Activated CD4-positive, CD25-positive, alpha-beta regulatory T cell treated with anti-CD3 and anti-CD28 coated beads, Interleukin-2, amount 50 U/mL, for 24 hours (primary cell): ENCODE measurements at places on chromosomes 12 and 14.

- no peak for ATAC-seq
These were observed 2.6 kb upstream of the PPP1R1A start for GRCh38 chr12:54590978-54591591.

GRCh38 chr14:68819260-68819691 is 26.4 kb upstream of the ZFP36L1 start:
- ATAC-seq = peak; percentile 17

DNA sequence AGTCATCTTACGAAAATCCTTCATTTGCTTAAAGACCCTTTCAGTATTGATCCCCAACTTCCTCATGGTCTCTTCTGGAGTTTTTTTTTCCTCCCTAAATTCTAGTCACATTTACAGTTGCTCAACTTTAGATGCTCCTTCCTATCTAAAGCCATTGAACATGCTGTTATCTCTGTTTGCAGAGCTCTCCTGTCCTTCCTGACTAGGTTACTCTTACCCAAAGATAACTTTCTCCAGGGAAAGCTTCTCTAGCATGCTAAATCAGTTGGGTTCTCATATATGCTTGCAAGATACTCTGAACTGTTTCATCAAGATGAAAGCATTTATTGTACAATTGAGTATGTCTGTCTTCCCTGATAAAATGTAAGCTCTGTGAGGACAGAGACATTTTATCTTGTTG is 1.8 kb upstream of the RAB21 start:
- ATAC-seq = no peak

- no peak for ATAC-seq
These were observed 52.8 kb upstream of the EGLN3 start for GRCh38 chr14:34003691-34004090.

DNA sequence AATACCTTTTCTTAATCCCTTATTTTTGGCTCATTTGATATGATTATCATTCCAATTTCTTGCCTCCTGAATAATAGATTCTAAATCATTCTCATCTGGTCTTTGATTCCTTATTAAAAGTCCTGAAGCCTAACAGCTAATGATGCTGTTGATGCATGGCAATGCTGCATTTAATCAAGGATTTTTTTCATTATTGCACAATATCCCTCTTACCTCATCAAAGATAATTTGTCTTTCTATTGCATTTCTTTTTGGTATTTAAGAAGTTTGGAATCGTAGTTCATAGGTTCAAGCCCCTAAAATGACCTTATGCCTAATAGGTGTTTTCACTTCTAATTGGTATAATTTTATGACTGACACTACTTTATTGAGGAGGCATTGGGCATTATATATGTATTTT is 648.2 kb upstream of the STXBP6 start:
- ATAC-seq = no peak

GRCh38 chr12:109952160-109952858 is 43.9 kb downstream of the GIT2 start:
- peak; percentile 48 for ATAC-seq

- no peak for ATAC-seq
These were observed 46.7 kb downstream of the IRAK3 start for GRCh38 chr12:66235626-66236281.

DNA sequence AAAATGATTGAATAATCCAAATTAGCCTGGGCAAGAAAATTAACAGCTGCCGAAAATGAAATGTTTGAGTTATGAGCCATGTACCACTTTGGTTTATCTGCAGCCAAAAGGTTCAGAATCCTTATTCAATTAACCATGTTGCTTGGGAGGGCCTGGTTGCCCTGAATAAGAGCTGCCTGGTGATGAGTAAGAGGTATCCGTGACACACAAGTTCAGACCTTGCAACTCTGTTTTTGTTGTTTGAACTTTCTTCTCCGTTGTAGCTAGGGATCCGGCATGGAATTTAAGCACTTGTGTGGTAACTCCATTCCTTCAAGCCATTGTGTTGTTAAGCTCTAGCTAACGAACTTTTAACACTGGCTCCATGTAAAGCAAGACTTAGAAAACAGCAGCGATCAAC is 35.7 kb downstream of the FOXA1 start:
- ATAC-seq = no peak

DNA sequence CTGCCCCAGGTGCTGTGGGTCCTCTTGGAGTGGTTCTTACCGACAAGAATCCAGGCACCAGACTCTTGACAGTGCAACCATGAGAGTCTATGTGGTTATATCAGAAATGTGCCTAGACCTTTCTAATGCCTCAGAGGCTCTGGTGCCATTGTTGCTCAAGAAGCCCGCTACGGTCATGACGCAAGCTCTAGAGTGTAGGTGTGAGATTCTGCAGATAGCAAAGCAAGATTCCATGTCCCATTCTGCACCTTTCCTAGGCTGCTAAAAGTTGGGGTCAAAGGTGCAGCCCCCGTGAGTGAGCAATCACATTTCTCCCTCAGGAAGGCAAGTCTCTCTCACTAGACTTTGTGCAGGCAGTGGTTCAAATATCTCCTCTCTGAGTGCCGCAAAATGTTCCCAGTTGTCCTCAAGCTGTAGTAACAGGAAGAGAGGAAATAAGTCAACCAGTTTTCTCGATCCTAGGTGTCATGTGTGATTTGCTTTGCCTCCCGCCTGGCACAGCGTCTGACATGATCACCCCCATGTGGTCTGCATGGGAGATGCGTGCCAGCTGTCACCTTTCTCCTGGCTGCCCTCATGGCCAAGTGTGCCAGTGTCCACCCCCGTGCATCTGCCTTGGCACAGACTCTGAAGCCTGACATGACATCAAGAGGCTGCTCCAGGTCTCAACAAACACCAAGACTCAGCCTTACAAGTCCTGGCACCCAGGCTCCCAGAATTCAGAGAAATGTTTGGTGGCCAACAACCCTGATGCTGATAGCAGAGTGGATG is 122.5 kb upstream of the COCH start:
- no peak for ATAC-seq

- ATAC-seq = no peak
These were observed 3.9 kb downstream of the HOXC5 start for GRCh38 chr12:54036620-54037359.

GRCh38 chr12:102851246-102851645 is 65.8 kb downstream of the PAH start:
- ATAC-seq = no peak

DNA sequence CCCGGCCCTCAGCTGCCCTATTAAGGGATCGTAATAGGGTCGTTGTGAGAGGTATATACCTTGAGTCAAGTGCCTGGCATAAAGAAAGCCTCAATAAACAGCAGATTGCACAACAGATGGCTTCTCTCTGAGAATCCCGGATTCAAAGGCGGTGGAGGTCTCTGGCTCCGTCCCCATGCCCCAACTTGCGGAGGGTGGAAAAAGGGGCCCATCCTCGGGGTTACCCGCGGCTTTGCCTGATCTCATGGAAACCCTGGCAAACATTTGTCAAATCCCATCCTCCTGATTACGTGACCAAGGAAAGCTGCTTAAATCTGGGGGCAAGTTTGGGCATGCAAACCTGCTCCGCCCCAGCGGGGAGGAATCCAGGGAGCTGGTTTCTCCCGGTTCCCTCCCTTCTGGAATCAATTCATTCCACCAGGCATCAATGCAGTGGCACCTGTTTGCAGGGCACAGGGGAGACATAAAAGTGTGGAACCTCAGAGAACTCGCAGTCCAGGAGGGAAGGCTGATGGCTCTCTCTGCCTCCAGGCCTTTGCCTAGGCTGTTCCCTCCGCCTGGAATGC is 12.3 kb downstream of the TRPV4 start:
- no peak for ATAC-seq

GRCh38 chr12:48041591-48042423 is 37.5 kb upstream of the COL2A1 start:
- ATAC-seq = no peak

DNA sequence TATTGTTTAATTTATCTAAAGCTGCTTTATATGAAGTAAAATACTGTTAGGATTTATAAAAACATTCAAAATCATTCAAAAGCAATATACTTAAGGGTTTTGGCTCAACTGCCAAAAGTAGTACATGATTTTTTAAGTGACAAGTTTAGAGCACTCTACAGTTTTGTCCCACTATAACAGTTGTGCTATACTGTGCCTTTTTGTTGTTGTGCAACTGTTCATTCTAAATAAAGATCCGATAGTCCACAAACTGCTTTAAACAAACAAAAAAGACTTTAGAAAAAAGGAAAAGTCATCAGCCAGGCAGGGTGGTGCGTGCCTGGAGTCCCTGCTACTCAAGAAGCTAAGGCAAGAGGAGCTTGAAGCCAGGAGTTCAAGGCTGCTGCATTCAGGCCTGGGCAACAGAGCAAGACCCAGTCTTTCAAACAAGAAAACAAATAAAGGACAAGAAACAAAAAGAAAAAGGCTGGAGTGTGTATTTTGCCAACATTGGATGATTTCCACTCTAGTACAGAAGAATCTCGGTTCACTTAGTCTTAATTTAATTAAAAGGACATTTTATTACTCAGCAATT is 7.3 kb downstream of the C2CD5 start:
- ATAC-seq = no peak

GRCh38 chr12:130957304-130957621 is 3.6 kb downstream of the ADGRD1 start:
- ATAC-seq = no peak

DNA sequence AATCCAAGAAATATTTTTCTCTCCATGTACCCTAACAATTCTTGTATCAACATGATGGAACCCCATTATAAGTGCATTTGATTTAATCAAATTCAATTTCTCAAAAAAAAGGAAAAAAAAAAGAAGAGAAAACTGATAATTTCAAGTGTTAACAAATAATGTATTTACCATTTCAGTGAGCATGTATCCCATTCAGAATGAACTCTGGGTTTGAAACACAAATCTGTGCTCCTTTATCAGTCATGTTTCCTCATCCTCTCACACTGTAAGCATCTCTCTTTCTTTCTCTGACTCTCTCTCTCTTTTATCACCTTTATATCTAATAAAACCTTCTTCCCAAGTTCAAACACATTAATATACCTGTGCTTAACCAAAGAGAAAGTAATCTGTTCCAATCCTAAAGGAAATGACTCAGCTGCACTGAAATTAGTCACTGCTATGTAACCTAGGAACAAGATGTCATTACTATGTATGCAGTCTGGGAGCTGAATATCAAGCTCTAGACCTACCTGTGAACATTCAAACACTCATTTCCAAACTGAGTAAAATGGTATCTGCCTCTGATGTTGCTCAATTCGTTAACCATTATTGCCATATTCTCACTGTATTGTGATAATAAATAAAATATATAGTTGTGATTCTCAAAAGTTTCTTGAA is 135.0 kb upstream of the LRIG3 start:
- peak; percentile 70 for ATAC-seq

DNA sequence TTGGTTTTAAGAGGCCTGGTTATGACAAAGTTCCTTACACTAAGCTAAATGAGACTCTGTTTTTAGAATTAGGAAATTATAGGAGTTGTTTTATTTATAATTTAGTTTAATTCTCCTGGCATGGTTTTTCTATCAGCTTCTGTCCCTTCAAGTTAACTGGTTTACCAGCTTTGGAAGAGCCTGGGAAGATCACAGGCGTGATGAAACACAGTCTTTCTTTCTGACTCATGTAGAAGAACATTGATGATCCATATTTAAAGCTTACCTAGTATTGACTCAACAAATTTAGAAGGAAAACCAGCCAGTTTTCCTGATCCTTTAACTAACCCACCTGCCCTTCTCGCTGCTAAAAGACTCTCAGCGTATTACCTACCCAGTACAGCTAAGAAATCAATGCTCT is 155.2 kb downstream of the TGFB3 start:
- no peak for ATAC-seq

DNA sequence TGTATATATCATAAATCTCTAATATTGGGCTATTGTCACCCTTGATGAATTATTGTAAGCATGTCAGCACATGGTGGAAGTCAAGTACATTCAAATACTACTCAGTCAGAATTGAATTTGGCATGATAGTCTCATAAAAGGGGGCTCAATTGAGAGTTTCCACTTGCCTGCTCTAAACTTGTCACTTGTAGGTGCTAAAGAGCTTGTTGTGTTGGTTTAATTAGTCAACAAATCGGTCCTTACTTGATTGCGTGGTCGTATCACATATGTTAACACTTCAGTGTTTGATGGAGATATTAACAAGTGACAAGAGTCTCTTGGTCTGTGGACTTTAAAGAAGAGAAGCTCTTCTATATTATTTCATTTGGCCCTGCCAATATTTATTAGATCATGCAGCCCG is 81.1 kb downstream of the NKX2-1 start:
- ATAC-seq = no peak

DNA sequence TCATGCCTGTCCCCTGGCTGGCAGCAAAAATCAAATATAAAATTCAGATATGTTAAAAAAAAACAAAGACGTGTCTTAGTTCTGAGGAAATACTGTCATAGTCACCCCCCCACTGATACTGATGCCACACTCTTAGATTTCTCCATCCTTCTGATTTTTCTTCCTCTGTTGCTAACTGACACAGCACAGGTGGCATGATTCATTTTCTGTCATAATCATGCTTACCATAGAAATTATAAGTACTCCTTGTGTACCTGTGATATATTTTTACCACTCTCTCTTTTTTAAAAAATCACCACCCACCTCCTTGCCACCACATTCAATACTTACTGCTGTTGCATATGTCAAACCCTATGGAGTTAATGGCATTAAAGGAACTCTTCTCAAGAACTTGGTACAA is 209.2 kb downstream of the PPM1H start:
- ATAC-seq = no peak
